Right renal pelvis (tissue), 4 donors: ENCODE measurements at places on chromosomes 1 and 21.

DNA sequence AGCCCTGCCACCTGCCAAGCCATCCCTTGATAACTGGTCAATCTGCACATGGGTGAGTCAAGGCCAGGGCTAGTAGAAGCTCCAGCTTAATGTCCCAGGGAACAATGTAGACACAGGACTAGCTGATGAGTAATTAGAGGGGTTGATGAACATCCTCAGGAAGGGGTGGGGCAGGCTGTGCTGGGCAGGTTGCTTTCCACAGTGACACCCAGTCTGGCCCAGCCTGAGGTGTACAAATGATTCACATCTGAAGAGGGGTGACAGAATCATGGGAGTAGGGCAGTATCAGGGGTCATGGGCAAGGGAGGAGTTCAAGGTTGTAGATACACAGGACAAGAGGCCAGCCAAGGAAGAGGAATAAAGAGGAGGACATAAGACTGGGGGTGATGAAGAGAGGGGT is 4.3 kb downstream of the LPAR3 start:
- DNase-seq, result no peak

DNA sequence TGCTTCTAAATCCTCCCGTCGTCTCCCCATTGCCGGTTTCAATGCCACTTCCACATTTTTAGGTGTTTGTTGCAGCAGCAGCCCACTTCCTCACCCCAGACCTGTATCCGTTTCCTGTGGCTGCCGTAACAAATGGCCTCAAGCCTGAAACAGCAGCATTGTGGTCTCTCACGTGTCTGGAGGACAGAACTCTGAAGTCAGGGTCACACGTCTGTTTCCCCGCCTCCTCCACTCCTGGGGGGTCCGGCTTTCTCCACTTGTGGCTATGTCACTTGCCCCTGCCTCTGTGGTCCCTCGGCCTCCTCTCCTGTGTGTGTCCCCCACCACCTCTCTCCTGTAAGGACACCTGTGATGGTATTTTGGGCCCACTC is 21.8 kb downstream of the TRPM2 start:
- DNase-seq, result no peak

DNA sequence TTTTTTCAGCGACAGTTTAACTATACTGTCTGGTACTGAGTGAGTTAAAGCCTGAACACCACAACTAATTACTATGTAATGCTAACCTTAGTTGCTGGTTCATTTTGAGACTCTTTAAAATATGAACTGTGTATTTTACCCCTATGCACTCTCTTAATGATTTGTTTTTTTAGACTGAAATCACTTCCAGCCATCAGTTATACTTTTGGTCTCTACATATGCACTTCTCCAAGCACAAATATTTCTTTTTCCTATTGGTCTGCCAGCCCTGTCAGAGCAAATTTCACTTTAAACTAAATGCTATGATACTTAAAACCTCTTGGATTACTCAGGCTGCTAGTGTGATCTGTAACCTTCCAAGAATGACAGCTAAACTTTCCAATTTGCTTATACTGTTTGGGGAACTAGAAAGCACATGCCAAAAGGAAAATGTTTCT is 38.1 kb upstream of the SCYL3 start:
- no peak for DNase-seq

GRCh38 chr1:205543351-205544301 is 39.2 kb downstream of the CDK18 start:
- DNase-seq, result peak; percentile 55

DNA sequence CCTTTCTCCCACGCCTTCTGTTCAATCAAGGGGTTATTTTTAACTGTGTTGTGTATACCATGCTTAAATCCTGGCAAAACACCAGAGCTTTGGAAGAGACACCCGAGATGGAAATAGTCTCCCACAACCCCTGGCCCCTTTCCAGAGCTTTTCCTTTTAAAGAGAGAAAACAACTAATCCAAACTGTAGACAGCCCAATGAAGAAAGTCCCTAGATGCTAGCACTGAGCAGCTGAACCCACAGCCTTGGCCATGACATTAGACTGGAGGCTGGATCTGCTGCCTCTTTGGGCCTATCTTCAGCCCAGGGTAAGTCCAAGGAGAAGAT is 64.9 kb upstream of the ARTN start:
- peak; percentile 5 for DNase-seq

DNA sequence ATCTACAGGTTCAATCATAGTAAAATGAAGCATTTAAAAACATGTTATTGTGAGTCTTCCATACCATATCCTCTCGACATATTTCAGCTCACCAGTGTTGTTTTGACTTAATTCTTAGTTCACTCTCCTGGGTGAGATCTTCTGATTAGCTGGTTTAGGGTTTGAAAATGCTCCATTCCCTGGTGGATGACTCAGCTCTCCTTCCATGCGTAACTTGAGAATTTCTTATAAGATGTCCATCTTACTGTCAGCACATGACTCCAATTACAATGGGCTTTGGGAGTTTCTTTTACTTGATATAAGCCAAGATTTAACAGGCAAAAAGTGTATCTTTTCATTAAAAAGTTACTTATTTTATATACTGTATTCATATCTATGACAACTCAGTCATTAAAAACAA is 476.5 kb downstream of the BRINP3 start:
- DNase-seq, result no peak

DNA sequence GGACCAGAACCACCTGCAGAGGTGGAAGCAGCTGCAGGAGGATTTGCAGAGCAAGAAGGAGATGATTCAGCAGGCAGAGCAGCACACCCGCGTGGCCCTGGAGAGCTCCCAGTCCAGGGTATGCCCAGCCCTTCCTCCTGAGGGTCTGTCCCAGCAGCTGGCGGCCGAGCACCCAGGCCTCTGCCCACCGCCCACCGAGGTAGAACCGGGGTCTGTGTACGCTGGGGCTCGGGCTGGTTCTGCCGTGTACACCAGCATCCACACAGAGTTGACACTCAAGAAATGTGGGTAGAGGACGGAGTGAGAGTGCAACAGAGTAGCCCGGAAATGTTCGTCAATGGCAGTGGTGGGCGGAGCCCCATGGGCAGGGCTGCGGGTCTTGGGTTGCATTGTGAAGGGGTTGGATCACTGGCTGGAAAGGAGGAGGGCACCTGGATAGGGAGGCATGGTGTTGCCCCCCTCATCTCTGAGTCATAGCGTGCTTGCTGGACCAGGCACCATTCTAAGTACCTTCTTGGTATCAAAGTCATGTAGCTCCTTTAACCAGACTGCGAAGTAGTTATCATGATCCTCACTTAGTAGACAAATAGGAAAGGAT is 5.1 kb upstream of the SMIM1 start:
- no peak for DNase-seq

GRCh38 chr1:214862421-214862820 is 220.1 kb upstream of the KCNK2 start:
- no peak for DNase-seq

GRCh38 chr21:29219165-29219770 is 79.5 kb upstream of the BACH1 start:
- no peak for DNase-seq

DNA sequence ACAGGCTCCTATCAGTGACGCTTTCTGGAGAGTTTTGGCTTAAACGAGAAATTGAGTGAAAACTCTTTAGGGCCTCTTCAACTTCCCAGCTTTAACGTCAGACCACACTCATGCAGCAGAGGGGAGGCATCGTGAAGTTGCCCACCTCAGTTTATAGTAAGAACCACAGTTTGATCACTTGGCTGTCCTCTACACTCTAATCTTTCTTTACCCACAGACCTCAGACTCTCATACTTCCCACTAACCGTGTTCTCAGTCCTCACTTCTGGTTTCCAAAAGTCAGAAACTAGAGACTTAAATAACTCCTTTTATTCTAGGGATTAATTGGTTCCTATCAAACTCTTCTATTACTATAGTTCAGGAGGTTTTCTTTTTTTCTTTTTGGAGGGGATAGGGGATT is 302.2 kb downstream of the NTNG1 start:
- no peak for DNase-seq

DNA sequence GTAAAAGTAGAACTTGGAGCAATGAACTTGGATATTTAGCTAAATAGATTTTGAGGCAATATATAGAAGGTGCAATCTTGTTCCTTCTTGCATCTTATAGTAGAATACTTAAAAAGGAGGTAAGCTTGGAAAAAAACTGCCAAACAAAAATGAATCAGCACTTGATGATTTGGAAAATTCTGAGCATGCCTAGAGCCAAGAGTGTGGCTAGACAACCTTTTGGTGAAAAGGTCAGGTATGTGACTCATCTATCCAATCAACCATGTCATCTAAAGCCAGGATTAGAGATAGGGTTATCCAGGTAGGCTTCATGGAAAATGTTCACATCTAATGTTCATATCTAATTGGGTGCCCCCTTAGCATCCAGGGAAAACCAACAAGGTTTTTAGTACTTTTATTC is 515.0 kb downstream of the COL11A1 start:
- no peak for DNase-seq

DNA sequence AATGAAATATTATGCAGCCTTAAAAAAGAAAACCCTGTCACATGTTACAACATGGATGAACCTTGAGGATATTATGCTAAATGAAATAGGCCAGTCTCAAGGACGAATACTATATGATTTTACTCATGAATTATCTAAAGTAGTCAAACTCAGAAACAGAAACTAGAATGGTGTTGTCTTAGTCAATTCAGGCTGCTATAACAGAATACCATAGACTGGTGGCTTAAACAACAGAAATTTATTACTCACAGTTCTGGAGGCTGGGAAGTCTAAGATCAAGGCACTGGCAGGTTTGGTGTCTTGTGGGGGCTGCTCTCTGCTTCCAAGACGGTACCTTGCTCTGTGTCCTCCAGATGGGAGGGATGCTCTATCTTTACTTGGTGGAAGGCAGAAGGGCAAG is 113.8 kb upstream of the DNAH14 start:
- no peak for DNase-seq

DNA sequence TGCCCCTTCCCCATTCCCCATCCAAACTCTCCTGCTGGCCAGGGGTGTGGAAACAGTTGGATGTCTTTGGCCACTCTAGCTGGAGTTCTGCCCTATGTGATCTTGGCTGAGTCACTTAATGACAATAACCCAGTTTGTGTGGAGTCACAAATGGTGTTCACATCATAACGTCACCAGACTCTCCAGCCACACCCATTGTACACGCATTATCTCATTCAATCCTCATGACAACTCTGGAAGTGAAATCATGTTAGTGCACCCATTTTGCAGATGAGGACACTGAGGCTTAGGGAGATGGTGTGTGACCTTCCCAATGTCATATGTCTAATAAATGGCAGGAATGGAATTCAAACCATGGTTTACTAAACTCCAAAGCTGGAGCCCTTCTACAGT is 1.2 kb upstream of the CDA start:
- DNase-seq, result no peak
